Activated CD4-positive, alpha-beta memory T cell treated with anti-CD3 and anti-CD28 coated beads, Interleukin-2, amount 10 ng/mL, durations not matched to agents 7 days and 5 days (primary cell): ENCODE measurements at places on chromosomes 2 and 18.

- no peak for DNase-seq
Observed at GRCh38 chr2:239540174-239540573, 139.4 kb upstream of the HDAC4 start.

- peak; percentile 27 for DNase-seq
Observed at GRCh38 chr2:55051026-55051866, 995 bp upstream of the RTN4 start.

DNA sequence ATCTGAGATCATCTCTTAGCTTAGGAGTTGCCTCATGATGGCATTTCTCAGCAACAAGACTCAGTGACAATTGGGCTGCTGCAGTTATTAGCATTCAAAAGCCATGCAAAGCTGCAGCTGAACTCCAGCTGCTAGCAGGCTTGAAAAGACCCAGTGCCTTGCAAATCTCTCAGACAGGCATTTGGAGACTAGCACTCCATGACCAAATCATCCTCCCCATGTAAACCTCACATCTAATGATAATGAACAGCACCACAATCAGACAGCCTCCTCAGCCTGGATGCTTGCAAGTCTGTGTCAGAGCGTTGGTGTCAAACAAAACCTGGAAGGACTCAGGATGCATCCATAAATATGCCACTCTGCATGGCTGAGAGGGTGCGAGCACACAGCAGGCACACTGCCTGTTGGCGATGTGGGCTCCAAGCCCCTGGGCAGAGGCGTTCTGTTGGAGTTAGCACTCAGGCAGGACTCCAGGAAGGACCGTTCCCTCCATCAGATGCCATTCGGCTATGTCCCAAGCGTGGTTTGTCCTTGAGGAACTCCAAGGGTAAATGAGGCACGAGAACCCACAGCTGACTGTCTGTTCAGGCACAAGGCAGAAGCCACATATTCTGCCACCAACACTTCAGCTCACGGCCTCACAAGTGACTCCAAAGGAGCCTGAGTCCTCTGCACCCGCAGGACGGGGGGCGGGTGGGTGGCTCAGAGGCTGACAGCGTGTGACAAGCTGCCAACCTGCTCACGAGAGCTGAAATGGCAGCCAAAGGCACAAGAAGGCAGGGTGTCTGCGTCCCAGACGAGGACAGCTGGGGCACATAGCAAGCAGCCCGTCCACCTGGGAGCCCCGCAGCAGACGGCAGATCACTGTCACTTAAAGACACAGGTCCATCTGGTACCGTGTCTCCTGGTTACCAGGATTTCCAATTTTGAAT, 183.8 kb downstream of the MYT1L start:
- no peak for DNase-seq

GRCh38 chr2:157477919-157478318, 34.0 kb upstream of the CYTIP start:
- DNase-seq, result no peak

GRCh38 chr2:205709319-205709718, 27.0 kb downstream of the NRP2 start:
- DNase-seq, result no peak

DNA sequence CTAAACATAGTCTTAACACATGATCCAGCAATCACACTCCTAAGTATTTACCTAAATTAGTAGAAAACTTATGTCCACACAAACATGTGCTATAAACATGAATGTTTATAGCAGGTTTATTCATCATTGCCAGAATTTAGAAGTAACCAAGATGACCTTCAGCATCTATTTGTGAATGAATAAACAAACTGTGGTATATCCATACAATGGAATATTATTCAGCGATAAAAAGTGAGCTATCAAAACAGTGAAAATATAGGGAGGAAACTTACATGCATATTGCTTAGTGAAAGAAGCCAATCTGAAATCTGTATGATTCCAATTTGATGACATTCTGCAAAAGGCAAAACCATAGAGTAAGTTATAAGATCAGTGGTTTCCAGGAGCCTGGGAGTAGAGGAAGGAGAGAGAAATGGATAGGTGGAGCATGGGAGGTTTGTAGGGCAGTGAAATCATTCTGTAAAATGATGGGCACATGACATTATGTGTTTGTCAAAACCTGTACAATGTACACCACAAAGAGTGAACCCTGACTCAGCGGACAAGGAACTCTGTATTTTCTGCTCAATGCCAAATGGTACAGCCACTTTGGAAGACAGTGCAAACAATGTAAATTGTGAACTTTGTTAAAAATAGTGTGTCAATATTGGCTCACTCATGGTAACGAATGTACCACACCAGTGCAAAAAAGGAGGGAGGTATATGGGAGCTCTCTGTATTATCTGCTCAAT, 61.9 kb upstream of the IGFBP2 start:
- DNase-seq, result no peak

DNA sequence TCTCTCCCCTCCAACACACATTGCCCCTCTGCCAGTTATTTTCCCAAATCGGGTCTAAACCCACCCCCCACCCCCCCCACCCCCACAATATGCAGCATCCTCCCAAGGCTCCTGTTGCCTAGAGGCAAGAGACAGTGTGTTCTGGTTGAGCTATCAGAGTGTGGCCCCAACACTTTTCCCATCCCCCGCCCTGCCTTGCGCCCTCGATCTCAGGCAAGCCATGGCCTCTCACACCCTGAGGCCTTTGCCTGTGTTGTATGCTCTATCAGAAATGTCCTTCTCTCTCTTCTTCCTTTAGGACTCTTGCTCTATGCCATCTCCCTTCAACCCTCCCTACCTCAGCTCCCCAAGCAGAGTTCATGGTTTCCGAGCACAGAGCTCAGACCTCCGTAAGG, 9.5 kb upstream of the GRHL1 start:
- no peak for DNase-seq

- no peak for DNase-seq
Observed at GRCh38 chr2:60485055-60485454, 68.4 kb downstream of the BCL11A start.

DNA sequence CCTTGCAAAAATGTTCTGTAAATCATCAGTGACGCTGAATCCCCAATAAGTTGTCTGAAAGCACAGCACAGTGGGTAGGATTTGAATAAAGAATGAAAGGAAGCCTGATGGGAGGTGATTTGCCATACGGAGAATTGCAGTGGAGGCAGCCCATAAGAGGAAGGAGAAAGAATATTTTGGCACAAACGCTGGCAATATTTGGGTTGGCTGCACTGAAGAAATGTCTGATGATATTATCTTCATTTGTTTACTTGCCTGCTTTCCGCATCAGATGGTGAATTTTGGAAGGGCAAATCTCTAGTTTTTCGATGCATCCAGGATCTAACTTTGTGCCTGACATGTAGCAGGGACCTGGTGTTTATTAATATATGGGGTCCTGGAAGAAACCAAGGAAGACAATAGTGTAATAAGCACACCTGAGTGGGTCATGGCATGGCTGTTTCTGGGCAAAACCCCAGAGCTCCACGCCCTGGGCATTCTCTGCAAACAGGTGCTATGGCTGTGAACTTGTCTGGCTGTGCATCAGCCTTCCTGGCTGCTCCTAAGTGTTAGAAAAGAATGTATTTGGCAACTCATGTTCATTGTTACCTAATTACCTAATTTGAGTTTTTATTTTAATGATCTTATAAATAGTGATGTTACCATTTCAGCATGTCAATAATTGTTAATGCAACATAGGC, 5.9 kb downstream of the GALR1 start:
- no peak for DNase-seq

- DNase-seq, result no peak
Observed at GRCh38 chr2:182726473-182726872, 10.4 kb downstream of the DNAJC10 start.

DNA sequence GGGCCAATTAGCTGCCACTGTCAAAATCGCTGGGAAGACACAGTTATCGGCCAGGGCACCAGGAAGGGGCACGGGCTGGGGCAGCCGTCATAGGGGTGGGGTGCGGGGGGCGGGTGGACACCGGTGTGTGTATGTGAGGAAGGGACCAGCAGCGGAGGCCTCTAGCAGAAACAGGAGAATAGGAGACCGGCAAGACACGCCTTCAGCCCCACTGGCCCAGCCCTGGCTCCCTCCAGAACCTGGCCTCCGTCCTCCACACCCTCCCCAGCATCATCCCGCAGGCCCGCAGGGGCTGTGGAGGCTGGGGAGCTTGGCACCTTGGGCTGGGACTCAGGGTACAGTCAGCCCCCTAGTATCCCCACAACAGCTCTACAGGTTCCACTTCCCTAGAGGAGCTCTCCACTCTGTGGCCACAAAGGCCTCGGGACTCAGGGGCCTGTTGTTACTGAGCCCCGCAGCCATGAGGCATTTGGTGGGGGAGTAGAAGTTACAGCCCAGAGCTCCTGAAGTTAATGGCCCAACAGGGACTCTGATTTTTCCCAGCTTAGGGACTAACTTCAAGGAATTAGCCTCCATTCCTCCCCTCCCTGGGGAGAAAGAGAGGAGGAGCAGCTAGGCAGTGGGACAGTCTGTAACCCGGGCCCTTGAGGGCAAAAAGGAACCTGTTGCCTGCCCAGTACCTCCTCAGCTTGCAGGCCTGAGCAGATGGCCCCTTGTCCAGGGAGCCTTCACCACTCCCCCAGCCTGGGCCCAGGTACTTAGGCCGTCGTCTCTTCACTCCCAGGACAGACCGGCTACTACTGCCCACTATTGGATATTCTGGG, 19.9 kb downstream of the SH2D6 start:
- no peak for DNase-seq

DNA sequence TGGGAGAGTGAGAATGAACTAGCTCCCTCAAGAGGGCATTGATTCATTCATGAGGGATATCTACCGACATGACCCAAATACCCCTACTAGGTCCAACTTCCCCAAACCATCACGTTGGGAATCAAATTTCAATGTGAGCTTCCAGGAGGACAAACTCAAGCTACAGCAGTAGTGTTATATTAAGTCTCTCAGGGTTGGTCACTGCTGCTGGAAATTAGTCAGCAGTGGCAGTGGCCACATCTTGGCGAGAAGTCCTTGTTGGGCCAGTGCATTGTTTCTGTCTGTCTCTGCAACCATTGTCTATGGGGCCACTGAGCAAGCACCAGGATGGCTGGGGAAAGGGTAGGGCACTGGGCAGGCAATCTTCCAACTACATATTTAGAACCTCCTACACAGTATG, 47.5 kb downstream of the THUMPD2 start:
- no peak for DNase-seq

GRCh38 chr2:110748489-110748867, 16.1 kb downstream of the ACOXL start:
- peak; percentile 87 for DNase-seq

DNA sequence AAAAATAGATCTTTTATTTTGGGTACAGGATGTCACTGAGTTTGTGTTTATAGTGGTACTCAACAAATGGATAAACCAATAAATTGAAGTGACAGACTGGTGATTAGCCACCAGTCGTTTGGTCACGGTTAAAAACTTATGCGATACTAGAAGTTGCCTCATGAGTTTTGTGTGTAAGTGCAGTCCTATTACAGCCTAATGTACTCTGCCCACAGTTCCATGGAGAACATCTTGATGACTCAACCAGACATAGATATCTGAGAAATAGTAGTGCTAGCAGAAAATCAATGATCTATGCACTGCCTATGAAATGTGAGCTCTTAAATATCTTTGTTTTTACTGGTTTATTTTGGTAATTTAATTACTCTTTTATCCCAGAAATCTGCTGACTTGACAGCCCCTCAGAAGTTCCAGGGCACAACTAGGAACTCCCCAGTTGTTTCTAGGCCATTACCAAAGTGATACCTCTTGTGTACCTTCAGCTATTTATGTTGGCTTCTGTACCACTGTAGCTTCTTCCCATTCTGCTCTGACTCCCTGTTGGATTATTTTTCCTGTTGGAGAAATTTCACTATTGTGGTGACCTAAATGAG, 209.1 kb upstream of the KCNJ3 start:
- DNase-seq, result no peak

DNA sequence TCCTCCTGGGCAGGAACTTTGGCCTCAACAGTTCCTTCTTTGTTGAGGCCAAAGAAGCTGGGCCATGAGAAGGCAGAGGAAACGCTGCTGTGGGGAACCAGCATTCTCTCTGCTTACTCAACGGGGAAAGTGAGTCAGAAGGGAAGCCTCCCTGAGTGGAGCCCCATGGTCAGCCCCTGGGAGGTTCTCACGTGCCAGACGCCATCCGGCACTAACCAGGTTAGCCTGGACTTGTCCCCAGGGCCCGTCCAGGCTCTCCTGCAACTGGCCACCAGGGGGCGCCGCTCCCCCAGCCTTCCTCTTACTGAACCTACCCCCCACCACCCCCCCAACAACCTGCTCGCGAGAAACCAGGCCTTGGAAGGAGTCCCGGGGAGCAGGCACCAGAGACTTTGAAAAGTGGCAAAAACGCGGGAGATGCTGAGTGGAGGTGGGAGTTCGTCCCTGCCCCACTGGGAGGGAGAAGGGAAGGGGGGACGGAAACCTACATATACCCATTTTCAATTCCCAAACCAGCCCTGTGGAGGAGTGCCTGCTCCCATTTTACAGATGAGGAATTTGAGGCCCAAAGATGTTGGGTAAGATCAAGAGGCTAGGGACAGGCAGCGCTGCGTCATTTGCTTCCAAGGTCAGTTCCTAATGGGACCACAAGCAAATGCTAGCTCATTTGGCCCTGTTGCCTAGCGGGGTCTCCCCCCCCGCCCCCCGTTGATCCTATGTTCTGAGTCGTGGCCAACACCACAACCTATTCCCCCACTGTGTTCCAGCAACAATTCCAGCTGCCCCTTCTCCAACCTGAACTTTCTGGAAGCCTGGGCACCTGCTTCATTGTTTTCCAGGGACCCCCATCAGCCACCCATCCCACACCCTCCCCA, 20.0 kb downstream of the TEX44 start:
- DNase-seq, result peak; percentile 95

- DNase-seq, result peak; percentile 41
Observed at GRCh38 chr2:120735746-120736170, at the start of gene GLI2. Gene GLI2, plus strand, starts transcription at chr2:120735868. Its CDS starts 61,453 bp downstream, at chr2:120797321.

DNA sequence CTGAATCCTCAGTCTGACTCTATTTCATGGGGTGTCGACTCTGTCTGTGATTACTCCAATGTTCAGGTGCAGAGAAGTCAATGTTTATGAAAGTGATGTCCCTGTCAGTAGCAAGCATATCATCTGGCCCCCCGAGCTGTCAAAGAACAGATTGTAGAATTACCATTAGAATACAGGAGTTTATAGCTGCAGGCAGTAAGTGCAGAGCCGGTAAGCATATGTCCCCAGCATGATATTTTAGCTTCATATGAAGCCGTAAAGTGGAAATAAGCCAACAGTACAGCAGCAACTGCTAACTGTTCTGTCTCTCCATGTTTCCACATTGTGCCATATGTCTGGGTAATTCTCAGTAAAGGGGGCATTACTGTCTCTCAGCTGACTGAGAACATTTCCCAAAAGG, 541.8 kb downstream of the SOX11 start:
- DNase-seq, result no peak

- no peak for DNase-seq
Observed at GRCh38 chr2:88097192-88097591, 29.6 kb downstream of the SMYD1 start.
